ENCODE measurements at places on chromosomes 4 and X. TPM values are rescaled to one million over a fixed set of nuclear protein-coding genes. Genes with fewer than 3 reads are reported as not detected.
A peak's percentile ranks its signal among the peaks of the same experiment; 100 is the strongest.

- peaks cover 20% of the 10 kb centered on the region for H3K27me3 ChIP-seq
- no peak overlapping the region for H3K4me3 ChIP-seq
- peaks cover 2% of the 10 kb centered on the region for H3K36me3 ChIP-seq
Measured at GRCh38 chrX:2514131-2514530, 13.4 kb upstream of the DHRSX start.

GRCh38 chr4:7780751-7781348, 158.8 kb downstream of the AFAP1 start:
- H3K27ac ChIP-seq, result peak overlapping the region; percentile 91
- H3K36me3 ChIP-seq, result peaks cover 51% of the 10 kb centered on the region
- peaks cover 50% of the 10 kb centered on the region for H3K4me1 ChIP-seq
- no peaks in the 10 kb centered on the region for H3K27me3 ChIP-seq
- DNase-seq, result no peak

Gene SSX4
- not detected for total RNA-seq

- H3K36me3 ChIP-seq, result no peaks in the 10 kb centered on the region
- DNase-seq, result no peak
- no peaks in the 10 kb centered on the region for H3K27me3 ChIP-seq
- H3K4me1 ChIP-seq, result no peaks in the 10 kb centered on the region
Measured at GRCh38 chr4:101670370-101670769, 120.2 kb upstream of the BANK1 start.

- no peak overlapping the region for H3K27ac ChIP-seq
- no peaks in the 10 kb centered on the region for H3K4me1 ChIP-seq
- H3K36me3 ChIP-seq, result no peaks in the 10 kb centered on the region
- DNase-seq, result no peak
Measured at GRCh38 chrX:63417649-63418048, 66.5 kb upstream of the SPIN4 start.
